GM20000 (cell line): ENCODE measurements at places on chromosomes 13 and 19.
A peak's percentile ranks its signal among the peaks of the same experiment; 100 is the strongest.

DNA sequence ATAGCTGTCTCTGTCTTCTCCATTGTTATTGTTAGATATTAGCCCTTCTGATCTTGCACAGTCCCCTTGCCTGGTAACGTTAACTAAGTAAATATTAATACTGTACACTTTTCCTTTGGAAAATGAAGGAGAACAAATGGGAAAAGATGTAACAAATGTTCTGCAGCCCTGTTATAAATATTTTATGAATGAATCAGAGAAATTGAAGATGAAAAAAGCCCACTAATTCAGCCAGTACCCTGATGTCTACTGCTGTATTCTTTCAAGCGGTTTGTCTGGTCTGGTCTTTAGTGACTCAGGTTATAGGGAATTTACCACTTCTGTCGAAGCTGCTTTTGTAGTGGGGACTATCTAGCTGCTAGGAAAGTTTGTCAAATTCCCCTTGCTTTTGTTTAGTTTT is 121.0 kb downstream of the COG6 start:
- peak; percentile 25 for DNase-seq

GRCh38 chr13:63085851-63086250 is 1670.2 kb upstream of the PCDH20 start:
- no peak for DNase-seq

DNA sequence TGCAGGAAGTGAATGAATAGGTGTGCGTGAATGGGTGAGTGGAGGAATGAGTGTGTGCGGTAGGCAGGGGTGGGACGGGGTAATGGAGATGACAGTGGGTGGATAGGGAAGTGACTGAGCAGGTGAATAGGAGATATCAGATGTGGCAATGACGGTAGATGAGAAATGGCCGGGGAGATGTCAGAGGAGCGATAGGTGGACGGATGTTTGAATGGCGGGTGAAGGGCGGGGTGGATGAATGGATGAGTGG is 1.5 kb downstream of the TTC9B start:
- peak; percentile 44 for DNase-seq

- DNase-seq = no peak
These were observed 107.7 kb downstream of the SLC7A1 start for GRCh38 chr13:29487466-29488454.
